NCI-H345 (cell line): ENCODE measurements at places on chromosomes 11 and 22.

DNA sequence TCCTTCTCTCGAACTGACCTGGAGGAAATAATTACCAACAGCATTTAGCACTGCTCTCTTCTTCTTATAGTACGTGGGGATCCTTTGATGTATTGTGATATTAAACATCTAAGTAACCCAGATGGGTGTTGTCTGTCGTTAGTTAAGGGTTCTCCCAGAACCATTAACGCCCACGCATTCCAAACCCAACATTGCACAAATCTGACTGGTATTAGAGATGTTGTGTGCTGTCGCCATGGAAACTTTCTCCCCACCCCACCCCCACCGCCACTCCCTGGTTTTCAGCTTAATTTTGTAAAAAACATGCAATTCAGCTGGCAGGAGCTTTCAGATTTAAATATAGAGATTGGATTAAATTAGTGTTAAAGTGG is 1495.2 kb downstream of the TBC1D22A start:
- DNase-seq = no peak

DNA sequence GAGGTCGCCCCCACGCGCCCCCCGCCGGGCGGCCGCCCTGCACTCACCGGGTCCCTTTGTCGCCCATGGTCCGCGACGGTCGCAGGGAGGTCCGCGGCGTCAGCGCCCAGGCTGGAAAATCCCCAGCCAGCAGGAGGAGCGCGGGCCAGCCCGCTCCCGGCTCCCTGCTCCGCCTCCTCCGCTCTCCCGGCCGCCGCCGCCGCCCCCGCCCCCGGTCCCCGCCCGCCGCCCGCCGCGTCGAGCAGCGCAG is at the start of gene ARRB1:
Gene ARRB1, minus strand, starts transcription at position 121 of the 250 bp plus-strand sequence. Its CDS starts 54 bp downstream, at position 67.
- peak; percentile 41 for DNase-seq

DNA sequence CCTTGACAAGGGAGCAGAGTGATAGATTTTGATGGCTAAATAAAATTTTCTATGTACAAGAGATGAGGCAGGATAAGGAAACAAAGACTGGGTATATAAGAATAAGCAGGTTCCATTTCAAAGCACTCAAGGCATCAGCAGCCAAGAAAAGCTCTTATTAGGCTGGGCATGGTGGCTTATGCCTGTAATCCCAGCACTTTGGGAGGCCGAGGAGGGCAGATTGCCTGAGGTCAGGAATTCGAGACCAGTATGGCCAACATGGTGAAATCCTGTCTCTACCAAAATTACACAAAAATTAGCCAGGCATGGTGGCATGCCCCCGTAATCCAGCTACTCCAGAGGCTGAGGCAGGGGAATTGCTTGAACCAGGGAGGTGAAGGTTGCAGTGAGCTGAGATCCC is 563.4 kb upstream of the CCDC179 start:
- DNase-seq = no peak

DNA sequence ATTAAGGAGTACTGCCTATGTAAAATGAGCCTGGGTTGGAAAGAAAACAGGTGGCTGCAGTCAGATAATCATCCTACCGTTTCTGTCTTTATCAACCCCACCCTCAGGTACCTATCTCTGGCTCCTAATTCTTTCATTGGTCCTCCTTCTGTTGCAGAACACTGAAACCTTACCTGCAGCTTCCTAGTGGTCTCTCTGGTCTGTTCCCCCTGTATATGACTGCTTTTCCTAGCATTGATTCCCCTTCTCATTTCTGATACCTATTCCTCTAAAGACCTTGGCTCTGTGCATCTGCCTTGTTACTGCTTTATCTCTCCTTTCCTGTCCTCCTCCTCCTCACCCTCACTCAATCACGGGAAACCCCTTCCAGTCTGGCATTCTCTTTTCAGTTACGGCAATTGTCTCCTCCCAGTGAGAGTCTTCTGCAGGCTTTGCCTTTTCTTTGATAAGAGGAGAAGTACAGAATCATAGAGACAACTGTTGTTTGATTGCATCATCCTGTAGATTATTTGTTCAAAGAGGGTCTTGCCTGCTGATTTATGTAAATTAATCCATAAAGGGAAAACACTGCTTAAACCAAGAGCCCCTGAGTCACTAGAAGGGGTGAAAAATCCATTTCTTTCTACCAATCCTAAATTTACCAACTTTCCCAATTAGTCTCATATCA is 301.2 kb downstream of the AASDHPPT start:
- DNase-seq = no peak

- DNase-seq = no peak
Observed at GRCh38 chr11:82321206-82321605, 412.5 kb downstream of the FAM181B start.

- DNase-seq = no peak
Observed at GRCh38 chr11:28756977-28757376, 648.8 kb downstream of the METTL15 start.

GRCh38 chr22:49670456-49671330 is 157.0 kb downstream of the BRD1 start:
- DNase-seq = no peak

GRCh38 chr11:80031014-80031600 is 590.3 kb upstream of the TENM4 start:
- no peak for DNase-seq

- DNase-seq = peak; percentile 65
Observed at GRCh38 chr11:121318848-121319834, 26.6 kb downstream of the SC5D start.

- DNase-seq = no peak
Observed at GRCh38 chr11:44748606-44749005, 21.8 kb downstream of the TSPAN18 start.

DNA sequence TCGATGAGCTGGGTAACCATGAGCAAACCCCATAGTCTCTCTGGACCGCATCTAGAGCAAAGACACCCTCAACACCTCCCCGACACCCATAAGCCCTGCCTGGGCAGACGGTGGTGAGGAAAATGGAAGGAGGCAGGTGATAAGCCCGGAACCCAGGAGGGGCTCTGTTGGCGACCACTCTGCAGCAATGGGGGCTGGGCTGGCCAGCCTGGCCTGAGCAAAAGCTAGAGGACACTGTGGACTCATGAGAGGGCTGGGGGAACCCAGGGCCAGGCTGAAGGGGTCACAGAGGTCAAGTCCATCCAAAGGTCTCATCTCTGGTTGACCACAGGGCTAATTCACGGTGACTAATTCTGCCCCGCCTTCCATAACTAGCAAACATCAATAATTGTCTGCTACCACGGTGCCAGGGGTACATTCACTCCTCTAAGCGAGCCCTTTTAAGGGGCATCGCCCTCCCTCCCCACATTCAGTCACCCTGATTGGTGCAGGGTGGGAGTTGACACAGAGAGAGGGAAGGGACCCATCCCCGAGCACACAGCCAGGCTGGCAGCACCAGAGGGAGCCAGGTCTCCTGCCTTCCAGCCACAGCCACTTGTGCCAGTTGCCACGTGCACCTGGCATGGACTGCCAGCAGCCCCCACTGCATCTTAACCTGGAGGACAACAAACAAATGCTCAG is 4.0 kb downstream of the PYGM start:
- no peak for DNase-seq

GRCh38 chr11:19316434-19316833 is 75.7 kb upstream of the E2F8 start:
- DNase-seq = no peak

DNA sequence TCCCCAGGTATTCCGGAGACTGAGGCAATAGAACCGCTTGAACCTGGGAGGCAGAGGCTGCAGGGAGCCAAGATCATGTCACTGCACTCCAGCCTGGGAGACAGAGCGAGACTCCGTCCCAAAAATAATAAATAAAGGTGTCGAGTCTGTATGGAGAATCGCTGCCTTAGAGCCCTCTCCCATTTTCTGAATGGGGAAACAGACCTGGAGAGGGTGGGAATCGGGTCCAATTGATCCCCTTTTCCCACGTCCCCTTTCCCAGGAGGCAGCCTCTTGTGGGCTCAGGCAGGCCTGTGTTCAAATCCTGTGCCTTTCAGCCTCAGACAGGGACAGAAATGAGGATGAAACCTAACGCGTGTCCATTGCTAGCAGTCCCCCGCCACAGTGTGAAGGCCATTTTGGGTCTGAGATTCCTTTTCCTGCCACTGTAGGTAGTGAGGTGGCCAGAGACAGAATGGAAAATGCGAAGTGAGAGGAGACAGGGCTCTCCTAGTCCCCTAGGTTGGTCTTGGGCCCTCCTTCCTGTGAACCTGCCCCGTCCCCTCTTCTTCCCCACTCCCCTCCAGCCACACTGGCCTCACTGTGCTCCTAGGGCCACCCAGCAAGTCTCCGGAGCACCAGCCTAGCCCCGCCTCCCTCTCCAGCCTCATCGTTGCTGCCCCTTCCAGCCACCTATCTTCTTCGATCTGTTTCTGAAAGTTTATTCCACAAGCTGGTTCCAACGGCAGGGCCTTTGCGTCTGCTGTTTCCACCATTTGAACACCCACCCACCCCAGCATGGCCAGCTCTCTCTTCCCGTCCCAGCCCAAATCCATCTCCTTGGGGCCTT is 2.7 kb upstream of the POLDIP3 start:
- no peak for DNase-seq

DNA sequence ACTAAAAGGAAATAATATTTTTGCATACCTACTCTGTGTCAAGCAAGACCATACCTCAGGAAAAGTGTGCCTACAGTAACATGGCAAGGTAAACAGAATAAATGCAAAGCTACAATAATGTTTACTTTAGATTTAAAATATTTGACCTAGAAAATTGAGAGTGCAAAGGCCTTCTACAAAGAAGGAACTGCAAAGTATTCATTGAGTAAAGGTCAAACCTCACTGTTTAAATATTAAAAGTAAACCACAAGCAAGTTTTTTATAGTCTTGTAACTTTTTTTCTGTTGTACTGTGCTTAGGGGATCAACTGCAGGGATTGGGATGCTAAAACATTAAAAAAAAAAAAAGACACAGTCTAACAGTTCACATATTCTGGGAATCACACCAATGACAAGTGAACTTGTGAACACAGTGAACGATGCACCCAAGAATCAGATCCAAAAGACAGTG is 48.8 kb downstream of the CWF19L2 start:
- no peak for DNase-seq

- DNase-seq = no peak
Observed at GRCh38 chr11:119797736-119798135, 68.7 kb upstream of the NECTIN1 start.

DNA sequence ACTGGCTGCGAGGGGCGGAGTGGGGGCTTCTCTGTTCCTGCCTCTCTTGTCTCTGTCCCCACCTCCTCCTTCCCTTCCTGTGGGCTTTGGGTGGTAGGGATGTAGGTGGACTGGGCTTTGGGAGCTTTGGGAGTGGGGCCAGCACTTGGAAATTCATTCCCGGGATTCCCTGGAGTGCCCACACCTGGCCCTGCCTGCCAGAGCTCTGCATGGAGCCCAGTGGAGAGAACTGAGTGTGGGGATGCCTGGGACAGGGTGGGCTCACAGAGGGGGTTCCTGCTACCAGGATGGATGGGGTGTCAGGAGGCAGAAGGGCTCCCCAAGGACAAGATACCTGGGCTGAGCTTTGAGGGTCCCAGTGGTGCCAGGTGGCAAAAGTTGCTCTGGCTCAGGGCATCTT is 22.3 kb downstream of the CSF2RB start:
- DNase-seq = no peak

DNA sequence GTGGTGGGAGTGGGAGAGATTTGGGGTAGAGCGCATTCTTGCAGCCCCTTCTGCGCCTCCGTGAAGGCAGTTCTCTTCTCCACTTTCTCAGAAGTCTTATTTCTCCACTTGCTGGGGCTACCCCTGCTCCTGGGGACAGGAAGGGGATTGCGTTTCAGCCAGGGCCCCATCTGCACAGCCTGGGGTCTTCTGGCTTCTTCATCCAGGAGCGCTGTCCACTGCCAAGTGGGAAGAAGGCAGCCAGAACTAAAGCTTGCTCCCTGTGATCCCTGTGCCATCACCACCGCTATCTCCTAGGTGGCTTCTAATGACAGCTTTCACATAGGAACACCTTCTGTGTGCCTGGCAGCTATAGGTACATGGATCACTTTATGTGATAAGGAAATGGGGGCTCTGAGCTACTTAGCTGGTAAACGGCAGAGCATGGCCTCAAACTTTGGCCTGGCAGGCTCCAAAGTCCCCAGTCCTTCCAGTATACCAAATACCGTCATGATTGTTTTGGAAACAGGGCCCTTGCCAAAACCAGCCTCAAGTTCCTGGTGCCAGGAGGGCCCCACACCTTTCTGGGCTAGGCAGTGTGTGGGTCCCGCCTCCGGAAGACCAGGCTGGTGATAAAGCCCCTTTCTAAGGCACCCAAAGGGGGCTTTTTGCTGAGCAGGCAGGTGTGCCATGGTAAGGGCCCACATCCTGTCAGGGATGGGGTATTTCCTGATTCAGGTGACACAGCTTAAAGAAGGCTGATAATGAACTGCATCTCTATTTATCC is 60.4 kb upstream of the PAX6 start:
- no peak for DNase-seq

- no peak for DNase-seq
Observed at GRCh38 chr11:79396001-79396400, 44.8 kb downstream of the TENM4 start.

- no peak for DNase-seq
Observed at GRCh38 chr11:93166862-93167261, 30.9 kb downstream of the SLC36A4 start.

DNA sequence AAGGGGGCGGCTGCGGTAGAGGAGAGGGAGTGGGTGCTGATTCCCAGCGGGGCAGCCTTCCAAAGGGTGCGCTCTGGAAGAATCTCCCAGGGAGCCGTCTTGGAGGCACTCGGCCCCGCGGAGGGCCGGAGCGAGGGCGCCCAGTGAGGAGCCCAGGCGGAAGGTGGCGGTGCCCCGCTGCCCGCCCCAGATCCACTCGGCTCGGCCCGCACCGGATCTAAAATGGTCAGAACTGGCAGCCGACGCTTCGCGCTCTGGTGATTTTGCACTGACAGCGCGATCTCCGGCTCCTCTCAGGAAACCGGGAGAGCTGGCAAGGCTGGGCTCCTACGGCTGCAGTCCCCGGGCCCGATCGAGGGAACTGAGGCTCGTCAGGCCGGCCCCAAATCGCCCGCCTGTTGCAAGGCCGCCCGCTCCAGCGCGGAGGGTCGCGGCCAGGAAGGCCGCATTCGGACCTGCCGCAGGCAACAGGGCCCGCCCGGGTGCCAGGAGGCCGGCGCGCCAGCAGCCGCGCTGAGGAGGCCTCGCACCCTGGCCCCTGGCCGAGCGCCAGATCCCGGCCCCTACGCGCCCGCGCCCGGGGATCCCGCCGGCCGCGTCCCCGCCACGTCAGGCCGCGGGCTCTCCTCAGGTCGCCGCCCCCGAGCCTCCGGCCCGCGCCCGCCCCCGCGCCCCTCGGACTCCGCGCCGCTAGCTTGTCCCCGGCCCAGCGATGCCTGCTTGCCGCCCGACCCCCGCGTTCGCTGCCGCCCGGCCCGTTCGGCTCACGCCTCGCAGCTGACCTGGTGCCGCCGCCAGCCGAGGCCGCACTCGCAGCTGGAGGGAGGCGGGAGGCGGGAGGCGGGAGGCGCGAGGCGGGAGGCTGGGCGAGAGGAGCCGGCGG is at the start of gene KLHL22:
Gene KLHL22, minus strand, starts transcription at position 818 of the 883 bp plus-strand sequence. CDS start 6,584 bp downstream, outside the sequence.
- DNase-seq = peak; percentile 50

GRCh38 chr11:88604260-88604659 is 266.7 kb upstream of the CTSC start:
- DNase-seq = no peak

DNA sequence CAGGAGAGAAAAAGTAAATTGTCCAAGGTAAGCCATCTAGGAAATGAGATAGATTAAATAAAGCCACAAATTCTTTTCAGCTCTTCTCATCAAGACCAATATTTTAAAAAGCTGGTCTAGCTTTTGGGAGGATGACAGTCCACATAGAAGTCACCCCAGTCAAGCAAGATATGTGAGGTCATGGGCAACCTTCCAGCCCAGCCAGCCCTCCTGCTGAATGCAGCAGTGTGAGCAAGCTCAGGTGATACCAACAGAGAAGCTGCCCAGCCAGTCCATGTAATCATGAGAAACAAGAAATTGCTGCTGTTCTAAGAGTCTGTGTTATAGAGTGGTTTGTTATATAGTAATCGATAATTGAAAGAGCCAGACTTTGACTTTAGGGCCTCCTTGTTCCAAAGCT is 28.7 kb downstream of the KCNE3 start:
- DNase-seq = no peak

- no peak for DNase-seq
Observed at GRCh38 chr11:74403607-74404321, 5.5 kb upstream of the PGM2L1 start.
